ENCODE measurements at places on chromosomes 4 and X.

GRCh38 chrX:71533516-71533850 is 579 bp downstream of the OGT start:
- no peak for DNase-seq

- no peak for DNase-seq
These were observed 172.8 kb upstream of the APOOL start for GRCh38 chrX:84830836-84831235.

GRCh38 chrX:101803451-101803850 is 128.4 kb downstream of the ZMAT1 start:
- DNase-seq = no peak

GRCh38 chr4:126859872-126860271 is 772.9 kb upstream of the INTU start:
- no peak for DNase-seq

GRCh38 chrX:53286171-53286570 is 4.8 kb upstream of the IQSEC2 start:
- no peak for DNase-seq

GRCh38 chrX:136192839-136193414 is 45.6 kb downstream of the FHL1 start:
- DNase-seq = no peak

DNA sequence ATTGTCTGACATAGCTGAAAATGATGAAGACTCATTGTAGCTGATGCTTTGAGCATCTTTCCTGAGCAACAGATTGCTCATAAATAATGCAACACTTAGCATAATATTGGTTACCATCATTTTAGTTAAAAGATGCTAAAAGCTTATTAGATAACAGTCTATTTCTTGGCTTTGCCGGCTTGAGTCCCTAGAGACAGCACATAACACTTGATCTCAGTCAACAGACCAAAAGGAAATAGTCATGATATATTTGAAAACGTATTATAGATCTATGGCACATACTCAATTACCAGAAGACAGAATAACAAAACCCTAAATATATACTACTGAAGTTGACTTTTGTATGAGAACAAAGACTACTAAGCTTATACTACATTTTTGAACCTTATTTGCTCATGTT is 846.7 kb upstream of the EPHA5 start:
- no peak for DNase-seq

- no peak for DNase-seq
These were observed 14.1 kb downstream of the PDS5A start for GRCh38 chr4:39963656-39964055.

- no peak for DNase-seq
These were observed 11.8 kb upstream of the LEF1 start for GRCh38 chr4:108180513-108180912.

GRCh38 chrX:24335871-24336270 is 22.0 kb upstream of the SUPT20HL2 start:
- no peak for DNase-seq

GRCh38 chr4:99593781-99594641 is 19.4 kb downstream of the MTTP start:
- DNase-seq = no peak

DNA sequence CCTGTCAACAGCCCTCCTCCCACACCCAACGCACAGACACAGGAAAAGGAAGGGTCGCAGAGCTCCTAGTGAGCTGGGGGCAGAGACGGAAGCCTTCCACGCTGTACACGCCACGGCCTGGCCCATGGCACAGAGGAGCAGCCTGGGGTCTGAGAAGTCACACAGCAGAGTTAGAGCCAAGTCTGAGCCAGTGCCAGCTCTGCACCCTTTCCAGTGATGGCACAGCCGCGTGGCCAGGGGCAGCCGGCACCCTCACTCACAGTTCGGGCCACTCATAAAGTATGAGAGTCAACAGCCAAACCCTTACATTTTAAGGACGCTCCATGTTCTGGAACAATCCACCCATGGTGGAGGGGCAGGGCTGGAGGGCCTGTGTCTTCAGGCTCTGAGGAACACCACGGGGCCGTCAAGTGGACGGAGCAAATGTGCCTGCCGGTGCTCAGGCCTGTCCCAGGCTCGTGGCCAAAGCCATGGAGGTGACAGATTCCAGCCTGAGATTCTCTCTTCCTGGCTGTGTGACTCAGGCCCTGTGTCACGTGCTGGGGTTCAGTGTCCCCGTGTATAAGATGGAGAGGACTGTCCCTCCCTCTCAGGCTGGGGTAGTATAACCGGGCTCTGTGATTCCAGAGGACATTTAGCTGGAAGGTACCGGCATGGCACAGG is 91.2 kb downstream of the ABLIM2 start:
- no peak for DNase-seq

GRCh38 chr4:41429280-41429669 is 108.7 kb upstream of the LIMCH1 start:
- no peak for DNase-seq

DNA sequence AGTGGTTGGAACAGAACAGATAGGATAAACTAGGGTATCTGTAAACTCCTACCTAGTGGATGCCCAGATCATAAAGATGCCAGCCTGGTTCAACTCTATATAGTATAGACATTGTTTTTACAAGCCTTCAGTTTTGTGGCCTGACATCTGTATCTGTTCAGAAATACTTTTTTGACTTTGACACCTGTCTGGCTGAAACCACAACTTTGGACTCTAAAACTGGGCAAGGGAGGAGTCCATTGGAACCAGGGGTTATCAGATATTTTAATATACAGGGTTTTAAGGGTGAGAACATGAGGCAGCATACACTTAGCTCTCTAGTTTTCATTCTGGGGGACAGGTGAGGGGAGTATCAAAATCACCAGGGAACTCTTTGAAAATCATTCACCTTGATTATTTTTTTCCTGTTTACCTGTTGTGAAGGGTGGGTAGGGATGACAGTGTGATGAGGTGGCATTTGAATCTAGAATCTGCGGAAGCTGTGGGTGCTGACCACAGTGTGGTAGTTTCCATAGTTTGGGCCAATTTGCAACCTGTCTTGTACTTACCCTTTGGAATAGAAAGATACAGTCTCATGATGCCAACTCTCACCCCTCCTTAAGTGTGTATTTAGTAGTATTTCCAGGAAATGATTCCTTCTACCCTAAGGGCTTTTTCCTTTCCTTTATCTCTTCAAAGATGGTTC is 20.6 kb downstream of the GAB1 start:
- no peak for DNase-seq

DNA sequence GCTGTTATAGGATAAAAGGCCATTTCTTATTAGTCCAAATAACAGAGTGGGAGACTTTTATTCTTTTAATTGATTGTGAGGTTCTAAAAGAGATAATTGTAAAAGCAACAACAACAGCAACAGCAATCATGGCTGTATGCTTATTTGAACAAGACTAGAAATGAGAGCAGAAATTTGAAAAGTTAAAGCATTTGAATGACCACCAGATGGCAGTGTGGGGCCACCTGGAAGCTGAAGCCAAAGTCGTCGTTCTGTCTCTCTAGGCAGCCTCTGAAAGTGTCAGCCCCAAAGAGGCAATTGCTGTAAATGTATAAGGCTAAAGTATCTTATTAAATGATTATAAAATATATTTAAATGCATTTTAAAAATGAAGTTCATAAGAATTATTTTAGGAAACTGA is 42.2 kb downstream of the SH2D1A start:
- peak; percentile 71 for DNase-seq

DNA sequence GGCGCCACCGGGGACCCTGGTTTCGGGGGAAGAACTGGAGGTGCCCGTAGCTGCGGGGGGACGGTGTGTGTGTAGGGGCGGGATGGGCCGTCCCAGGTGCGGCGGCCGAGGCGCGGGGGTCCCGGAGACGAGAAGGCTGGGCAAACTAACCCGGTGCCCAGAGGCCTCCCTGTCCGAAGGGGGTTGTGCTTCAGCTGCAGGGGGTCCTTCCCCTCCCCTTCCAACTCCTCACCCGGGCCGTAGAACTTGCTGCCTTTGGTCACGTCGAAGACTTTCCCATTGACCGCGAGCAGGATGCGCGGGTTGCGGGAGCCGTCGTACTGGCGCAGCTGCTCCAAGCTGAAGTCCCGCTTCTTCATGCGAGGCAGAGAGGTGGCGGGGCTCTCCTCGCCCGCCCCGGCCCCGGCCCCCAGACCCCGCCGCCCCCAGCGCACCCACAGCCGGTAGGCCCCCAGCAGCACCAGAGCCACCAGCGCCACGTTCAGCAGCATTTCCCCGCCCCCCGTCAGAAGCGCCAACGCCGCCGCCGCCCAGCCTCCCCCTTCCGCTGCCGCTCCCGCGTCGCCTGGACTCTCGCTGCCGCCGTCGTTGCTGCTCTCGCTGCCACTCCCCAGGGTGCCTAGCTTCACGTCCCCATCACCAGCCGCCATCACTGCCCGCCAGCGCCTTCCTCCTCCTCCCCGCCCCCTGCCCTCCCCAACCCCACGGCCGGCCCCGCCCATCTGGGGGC is at the start of gene PGRMC2:
Gene PGRMC2, minus strand, starts transcription at position 673 of the 730 bp plus-strand sequence. Its CDS starts 23 bp downstream, at position 650.
- DNase-seq = no peak

GRCh38 chr4:11470438-11471045 is 41.8 kb upstream of the HS3ST1 start:
- no peak for DNase-seq

- no peak for DNase-seq
These were observed 26.6 kb upstream of the ANTXR2 start for GRCh38 chr4:80099671-80100070.

- DNase-seq = no peak
These were observed 354.0 kb downstream of the HS3ST1 start for GRCh38 chr4:11074581-11075241.

GRCh38 chr4:144208074-144208473 is 67.6 kb upstream of the GYPA start:
- DNase-seq = no peak

GRCh38 chr4:183100827-183101226 is 1.8 kb downstream of the WWC2 start:
- no peak for DNase-seq

DNA sequence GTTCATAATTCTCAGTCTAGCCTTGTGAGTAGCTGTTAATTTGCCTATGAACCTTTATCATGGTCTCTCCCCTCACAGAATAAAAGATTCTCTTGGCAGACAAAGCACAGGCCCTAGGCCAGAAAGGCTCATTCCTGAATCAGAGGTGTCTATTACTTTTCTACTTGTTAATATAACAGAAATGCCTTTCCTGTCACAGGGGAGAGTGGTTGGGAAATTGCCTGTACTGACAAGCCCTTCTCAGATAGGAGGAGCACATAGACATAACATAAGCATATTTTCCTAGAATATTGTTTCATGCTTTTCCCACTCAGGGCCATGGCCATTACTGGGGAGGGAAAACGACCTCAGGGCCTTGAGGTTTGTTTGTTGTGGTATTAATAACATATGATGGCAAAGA is 308.3 kb downstream of the BMPR1B start:
- DNase-seq = no peak

- no peak for DNase-seq
These were observed 362.5 kb upstream of the TRAM1L1 start for GRCh38 chr4:117447925-117448324.

DNA sequence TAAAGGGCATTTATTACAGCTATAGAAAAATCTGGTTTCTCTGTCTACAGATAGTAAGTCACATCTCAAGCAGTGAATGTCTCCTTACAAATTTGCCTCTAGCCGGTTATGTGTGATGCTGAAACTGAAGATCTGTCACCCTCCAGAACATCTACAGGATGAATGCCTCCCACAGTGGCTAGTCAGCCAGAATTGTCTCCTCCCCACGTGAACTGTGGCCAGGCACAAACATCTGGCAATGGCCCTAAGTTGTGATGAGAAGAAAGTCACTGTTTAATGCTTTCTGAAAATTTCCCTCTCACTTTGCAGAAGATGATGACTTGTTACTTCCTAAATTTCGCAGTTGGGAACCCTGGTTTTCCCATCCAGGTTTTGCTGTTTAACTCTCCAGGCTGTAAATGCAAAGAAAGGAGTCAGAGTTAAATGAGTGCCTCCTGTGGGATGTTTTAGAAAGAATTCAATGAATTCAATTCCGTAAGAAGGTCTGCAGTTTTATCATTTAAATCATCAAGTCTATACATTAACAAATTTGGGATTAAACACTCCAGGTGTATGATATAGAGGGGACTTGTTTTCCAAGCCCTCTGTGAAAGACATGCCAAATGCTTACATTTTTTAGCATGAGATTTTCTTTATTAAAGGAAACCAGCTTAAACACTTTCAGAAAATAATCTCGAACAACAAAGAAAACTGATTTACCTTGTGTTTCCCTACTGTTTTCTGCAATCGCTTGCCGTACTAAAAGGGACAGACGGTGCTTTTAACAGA is 55.4 kb upstream of the TLR3 start:
- DNase-seq = no peak

- no peak for DNase-seq
These were observed 51.4 kb upstream of the BCLAF3 start for GRCh38 chrX:20042221-20042620.

DNA sequence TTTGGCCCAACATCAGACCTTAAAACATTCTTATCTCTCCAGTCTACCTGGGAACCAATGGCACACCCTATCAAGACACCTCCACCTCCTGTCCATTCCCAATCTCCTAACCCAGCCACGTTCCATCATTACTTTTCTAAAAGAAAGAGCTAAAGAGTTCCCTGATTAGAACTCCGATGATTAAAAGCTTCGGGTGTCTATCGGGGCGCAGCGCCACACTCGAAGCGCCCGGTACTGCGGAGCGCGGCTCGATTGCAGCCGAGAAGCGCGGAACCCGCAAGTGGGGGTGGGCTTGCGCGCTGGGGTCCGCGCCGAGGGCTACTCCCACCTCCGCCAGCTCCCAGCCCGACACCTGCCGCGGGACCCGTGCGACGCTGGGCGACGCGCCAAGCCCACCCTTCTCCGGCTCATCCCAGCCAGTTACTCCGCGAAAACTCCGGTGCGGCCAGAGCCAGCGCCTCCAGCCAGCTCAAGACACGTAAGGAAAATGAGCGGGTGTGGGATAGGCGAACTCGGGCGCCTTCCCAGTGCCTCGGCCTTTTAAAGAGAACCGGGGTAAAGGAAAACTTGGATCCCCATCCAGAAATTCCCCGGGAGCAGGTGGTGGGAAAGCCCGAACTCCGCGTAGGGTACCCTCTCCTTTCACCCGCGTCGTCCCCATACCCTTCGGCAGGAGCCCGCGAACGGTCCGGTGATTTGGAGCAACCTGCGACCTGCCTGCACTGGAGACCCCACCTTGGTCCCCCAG is 593 bp downstream of the NPY1R start:
- DNase-seq = no peak

GRCh38 chr4:83083925-83084475 is 30.5 kb downstream of the PLAC8 start:
- no peak for DNase-seq

- DNase-seq = no peak
These were observed 31.2 kb downstream of the PIGG start for GRCh38 chr4:530017-530781.

DNA sequence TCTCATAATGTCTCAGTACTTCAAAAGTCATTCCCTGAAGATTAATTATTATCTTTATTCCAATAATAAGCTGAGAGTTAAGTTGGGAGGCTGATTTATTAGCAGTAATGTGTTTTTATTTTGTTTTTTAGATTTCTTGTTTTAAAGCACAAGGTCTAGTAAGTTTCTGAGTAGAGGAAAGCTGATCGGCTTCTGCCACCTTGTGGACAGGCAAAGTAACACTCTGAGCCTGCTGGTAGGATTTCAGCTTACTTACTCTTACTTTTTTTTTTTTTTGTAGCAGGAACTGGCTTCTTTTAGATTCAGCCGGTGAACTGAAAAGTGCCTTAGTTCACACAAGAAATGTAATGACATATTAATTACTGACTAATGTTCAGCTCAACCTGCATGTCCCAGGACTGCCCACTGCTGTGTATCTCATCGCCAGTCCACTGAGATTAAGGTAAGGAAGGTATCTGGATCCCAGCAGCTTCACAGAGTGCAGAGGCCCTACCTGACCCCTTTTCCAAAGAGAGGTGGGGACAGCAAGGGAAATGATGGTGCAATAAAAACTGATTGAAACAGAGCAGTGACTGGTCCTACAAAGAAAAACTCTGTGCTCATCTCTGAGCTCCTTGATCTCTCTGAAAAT is 126.5 kb downstream of the ADGRA3 start:
- DNase-seq = peak; percentile 22

GRCh38 chrX:36581030-36581429 is 427.1 kb upstream of the FAM47C start:
- DNase-seq = no peak

Measured in midbrain (tissue), 1 donor.